NCI-H524 treated with DMSO at 0.1 percent for 48 hours (cell line): ENCODE measurements at places on chromosomes 11 and 22.

DNA sequence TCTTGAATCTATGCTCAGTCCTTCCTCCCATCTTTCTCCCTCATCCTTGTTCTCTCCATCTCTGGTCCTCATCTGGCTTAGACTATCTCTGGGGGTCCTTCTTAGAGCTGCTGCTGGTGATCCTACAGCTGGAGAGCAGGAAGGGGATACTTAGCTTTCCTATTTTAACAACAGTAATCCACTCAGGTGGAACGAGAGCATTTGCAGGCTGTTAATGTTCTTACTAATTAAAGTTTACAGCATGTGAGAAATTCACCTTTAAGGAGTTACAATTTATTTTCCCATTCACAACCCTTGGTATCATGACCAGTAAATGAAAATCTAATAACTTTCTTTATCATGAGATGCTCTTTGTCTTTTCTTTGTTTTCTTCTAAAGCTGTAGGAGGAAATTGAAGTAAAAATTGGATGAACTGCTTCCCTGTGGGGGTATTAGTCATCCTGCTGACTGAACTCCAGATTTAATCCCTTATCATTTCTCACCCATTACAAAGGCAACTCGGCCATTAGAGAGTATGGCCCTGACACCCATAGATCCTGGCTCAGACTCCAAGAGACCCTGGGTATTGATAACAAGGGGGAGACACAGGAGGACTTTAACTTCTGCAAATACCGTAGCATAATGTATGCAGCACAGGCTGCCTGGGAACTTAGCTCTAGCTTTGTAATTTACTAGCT lies 37.6 kb upstream of the MTNR1B start:
- peak; percentile 15 for DNase-seq

DNA sequence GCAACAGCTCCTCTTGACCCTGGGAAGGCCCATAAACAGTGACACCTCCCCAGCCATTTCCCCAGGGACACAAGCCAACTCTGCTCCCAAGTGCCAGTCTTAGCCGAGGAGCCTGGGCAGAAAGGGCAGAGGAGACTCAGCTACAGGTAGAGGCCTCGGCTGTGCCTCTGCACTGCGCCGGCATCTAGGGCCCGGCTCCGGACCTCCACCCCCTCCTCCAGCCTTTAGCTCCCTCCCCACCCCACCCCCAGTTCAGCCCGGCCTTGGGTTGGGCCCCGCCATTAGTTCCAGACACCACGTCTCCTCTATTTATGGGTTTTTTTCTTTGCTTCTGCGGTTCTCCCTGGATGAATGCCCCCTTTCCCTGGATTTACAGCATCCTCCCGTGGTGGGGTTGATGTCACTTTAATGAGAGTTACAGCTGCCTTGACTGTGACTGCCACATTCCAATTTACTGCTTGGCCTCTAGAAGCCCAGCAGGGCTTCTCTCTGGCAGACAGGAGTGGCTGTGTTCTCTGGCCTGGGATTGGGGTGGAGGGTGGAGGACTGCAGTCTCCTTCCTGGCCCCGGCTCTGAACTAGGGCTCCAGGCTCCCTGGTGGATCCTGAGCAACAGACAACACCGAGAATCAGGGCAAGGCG lies 13.5 kb upstream of the OAF start:
- DNase-seq: no peak

- DNase-seq: no peak
Observed at GRCh38 chr11:111815489-111815888, 49.3 kb upstream of the PPP2R1B start.

DNA sequence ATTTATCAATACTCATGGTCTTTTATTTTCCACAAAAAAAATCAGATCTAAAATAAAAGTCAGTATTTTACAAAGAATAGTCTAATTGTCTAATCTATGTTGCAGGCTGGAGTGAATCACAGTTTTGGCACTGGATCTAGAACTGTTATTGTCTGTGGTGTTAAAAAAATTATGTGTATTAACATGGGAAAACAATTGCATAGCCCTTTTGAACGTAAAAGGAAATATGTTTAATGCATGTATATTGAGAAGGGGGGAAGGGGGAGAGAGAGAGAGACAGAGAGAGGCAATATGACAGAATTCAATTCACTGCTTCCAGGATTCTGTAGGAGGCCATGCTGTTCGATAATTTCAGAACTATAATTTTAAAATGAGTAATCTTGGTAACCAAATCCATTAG lies 324.9 kb upstream of the CCDC90B start:
- DNase-seq: no peak
